ENCODE measurements at places on chromosomes 1 and 21.
A peak's percentile ranks its signal among the peaks of the same experiment; 100 is the strongest.

- DNase-seq = no peak
Observed at GRCh38 chr1:183881387-183882131, 76.6 kb downstream of the RGL1 start.

DNA sequence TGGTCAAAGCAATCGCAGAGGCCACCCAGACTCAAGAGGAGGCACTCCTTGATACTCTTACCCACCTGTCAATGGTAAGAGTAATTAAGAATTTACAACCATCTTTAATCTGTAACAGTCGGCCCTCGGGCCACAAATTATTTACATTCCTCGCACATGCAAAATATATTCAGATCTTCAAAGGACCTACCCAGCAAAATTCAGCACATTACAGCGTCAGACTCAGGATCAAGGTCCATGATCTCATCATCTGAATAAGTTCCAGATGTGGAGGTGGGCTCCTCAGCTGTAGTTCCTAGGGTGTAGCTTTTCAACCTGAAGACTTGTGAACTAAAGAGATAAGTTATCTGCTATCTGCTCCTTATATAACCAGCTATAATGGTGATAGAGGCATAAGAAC is 17.1 kb upstream of the RNF11 start:
- no peak for DNase-seq

GRCh38 chr1:91631718-91632330 is 131.2 kb downstream of the CDC7 start:
- peak; percentile 49 for DNase-seq

- no peak for DNase-seq
Observed at GRCh38 chr1:55257958-55258357, 42.8 kb upstream of the USP24 start.

DNA sequence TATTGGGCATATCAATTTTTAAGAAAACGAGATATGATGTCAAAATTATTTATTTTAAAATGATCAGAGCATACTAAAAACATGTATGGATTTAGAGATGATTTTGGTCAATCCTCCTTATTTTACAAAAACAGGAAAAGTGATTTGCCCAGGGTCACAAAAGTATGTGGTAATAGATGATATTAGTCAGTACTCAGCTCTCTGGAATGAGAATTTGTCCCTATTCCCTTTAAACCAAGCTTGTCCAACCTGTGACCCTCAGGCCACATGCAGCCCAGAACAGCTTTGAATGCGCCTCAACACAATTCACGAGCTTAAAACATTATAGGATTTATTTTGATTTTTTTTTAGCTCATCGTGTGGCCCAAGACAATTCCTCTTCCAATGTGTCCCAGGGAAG is 104.7 kb downstream of the AKT3 start:
- DNase-seq = no peak

- peak; percentile 79 for DNase-seq
Observed at GRCh38 chr1:15046487-15047165, 106.9 kb upstream of the TMEM51 start.

DNA sequence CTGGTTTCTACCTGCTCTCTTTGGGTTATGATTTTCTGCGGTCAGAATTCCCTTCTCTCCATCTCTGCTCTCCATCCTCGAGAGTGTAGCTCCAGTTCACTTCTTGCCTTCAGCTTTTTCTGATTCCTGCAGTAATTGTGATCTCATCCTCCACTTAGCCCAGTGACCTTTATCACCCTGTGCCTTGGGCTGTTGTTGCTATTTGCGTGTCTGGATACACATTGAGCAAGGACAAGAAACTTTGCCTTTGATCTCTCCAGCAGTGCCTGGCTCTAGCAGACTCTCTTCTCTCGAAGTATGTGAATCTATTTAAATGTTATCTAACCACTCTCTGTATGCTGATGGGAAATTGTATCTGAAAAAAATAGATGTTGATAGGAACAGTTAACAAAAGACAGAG is 76.4 kb upstream of the MARK1 start:
- no peak for DNase-seq

- no peak for DNase-seq
Observed at GRCh38 chr1:51281807-51282206, 45.7 kb downstream of the RNF11 start.

DNA sequence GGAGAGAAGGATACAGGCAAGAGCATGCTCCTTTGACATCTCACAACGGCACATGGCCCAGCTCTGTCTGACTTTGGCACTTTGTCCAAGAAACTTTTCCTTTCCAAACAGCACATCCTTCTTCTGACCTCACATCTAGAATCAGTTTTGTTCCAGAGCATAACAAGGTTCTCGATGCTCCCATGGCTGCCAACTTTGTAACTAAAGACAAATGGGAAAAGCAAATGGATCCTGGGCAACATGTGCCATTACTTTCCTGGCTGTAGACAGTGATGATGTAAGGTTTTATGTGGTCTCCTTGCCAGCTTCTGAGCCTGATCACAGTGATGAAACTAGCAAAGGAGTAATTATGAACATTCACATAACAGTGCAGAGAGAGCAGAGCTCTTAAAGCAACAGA is 171.8 kb upstream of the C1orf87 start:
- no peak for DNase-seq

GRCh38 chr21:25614441-25614840 is 7.2 kb upstream of the MRPL39 start:
- no peak for DNase-seq

GRCh38 chr1:45134461-45134873 is 71.9 kb downstream of the ZSWIM5 start:
- DNase-seq = no peak

GRCh38 chr1:4637616-4638344 is 16.6 kb upstream of the AJAP1 start:
- no peak for DNase-seq

DNA sequence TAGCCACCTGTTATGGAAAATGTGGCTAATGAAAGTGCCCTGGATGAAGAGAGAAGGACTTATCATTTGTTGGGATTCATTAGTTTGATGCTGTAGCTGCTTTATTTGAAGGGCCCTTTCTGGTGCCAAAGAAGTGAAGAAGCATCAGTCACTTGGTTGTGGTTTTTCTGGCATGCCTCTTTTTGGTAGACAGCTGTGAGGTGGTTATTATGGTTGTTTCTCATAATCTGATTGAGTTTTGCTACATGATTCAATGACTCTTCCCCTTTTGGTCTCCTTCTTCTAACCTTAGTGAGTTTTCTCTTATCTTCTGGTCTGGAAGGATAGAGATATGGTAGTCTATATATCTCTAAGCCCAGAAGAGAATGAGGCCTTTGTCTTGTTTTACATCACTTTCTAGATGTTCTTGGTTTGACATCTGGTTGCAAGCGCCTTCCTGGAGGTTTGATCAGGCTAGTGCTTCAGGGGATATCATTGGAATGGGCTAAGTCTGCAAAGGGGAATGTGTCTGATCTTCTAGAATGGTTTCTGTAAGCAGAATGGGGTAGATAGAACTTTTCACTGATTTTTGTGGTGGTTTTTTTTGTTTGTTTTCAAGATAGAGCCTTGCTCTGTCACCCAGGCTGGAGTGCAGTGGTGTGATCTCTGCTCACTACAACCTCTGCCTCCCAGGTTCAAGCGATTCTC is 26.0 kb downstream of the ARID1A start:
- DNase-seq = no peak

DNA sequence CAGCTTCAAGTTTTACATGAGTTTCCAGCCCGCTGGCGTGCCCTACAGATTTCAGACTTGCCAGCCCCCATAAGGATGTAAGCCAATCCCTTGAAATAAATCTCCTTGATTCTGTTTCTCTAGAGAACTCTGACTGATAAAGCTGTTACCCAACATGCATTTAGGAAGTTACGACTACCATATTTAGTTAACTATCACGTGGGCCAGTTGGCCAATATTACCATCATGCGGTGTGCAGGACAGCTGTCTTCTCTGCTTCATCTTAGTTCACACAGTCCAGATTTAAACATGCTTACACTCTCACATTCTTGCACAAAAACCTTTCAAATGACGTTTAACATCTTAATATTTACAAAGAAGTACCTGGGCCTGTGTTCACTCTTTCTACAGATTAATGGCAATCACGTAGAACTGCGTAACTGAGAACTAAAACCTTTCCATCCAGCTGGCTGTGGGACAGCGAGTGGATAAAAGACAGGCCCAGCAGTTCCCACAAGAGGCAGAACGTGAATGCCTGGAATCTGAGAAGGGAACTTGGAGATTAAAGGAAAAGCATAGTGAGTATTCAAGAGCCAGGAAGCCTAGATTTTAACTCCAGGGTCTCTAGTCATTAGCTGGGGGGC is 20.8 kb downstream of the FAM177B start:
- DNase-seq = no peak

- peak; percentile 46 for DNase-seq
Observed at GRCh38 chr1:101995984-101996745, 561 bp downstream of the OLFM3 start.

DNA sequence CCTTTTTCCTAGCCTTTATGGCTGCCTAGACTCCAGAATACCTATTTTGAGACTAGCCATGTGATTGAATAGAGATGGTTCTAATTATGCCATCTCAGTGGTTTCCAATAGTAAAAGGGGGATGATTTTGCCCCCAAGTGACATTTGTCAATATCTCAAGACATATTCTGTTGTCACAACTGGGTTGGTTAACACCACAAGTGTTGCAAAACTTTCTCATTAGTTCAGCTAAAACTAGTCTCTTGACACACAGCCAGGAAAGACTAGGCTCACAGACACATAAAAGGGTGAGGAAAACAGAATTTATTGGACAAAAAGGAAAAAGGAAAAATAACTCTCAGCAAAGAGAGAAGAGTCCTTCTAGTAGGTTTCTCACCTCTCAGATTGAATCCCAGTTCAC is 39.9 kb upstream of the GBP5 start:
- DNase-seq = no peak

GRCh38 chr1:212485913-212486618 is 53.3 kb downstream of the NENF start:
- DNase-seq = no peak

- DNase-seq = no peak
Observed at GRCh38 chr1:175237389-175237788, 44.8 kb upstream of the KIAA0040 start.

- no peak for DNase-seq
Observed at GRCh38 chr1:173095632-173096031, 44.9 kb upstream of the TNFSF18 start.

- no peak for DNase-seq
Observed at GRCh38 chr1:98644510-98644909, 17.0 kb upstream of the SNX7 start.

GRCh38 chr1:201570886-201571624 is 32.1 kb downstream of the NAV1 start:
- DNase-seq = peak; percentile 17

DNA sequence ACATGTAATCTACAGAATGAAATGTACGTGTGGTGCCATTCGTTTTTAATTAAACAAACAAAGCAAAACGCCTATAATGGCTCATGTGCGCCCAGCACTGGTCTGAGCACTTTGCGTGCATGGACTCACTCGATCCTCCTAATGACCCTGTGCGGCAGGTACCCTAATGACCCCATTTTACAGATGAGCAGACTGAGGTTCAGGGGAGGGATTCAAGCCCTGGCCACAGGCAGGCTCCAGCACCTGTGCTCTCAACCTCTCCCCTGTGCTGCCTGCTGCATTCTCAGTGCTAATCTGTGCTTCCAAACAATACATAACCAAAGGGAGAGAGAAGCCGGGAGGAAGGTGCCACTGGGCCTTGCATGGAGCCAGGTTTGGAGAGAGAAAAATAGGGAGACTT is 124.2 kb upstream of the ZBTB40 start:
- no peak for DNase-seq

DNA sequence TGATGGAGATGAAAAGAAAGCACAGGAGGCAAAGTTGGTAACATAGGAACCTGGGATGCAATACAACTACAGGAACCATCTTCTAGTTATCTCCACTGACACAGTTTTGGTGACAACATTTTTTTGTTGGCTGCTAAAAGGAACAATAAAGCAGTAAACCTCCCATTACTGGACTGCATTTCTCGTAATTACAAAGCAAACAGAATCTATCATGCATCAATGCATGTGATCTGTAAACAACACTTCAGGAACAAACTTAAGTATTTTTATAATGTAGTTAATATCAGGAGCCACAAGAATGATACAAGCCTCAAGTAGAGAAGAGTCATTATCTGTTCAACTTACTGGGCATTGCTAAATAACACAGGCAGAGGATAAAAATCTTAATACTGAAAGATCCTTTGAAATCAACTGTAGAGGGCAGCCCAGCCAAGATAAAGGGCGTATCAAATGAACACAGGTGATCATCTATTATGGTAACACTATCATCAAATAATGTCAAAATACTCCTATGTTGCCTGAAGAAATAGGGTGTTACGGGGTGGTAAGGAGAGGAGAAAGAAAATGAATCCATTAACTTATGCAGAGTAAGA is 193.3 kb downstream of the EIF4G3 start:
- DNase-seq = peak; percentile 20

GRCh38 chr1:31746687-31747086 is 17.5 kb downstream of the ADGRB2 start:
- no peak for DNase-seq

DNA sequence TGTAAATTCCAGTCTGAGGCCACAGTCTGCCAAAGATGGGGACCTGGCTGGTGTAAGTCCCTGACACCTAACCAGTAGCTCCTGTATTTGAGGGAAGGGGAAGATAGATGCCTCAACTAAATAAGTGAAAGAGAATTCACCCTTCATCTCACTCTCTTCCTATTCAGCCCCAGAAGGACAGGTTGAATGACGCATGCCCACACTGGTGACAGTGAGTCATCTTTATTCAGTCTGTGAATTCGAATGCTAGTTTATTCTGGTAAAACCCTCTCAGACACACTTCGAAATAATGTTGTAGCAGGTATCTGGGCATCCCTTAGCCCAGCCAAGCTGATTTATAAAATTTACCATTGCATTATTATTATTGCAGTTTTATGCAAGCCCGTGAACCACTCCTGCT is 617.0 kb upstream of the PRMT6 start:
- DNase-seq = no peak

GRCh38 chr21:34517039-34517438 is 5.0 kb upstream of the KCNE1 start:
- DNase-seq = no peak

GRCh38 chr1:175364424-175365076 is 172.0 kb upstream of the KIAA0040 start:
- no peak for DNase-seq

DNA sequence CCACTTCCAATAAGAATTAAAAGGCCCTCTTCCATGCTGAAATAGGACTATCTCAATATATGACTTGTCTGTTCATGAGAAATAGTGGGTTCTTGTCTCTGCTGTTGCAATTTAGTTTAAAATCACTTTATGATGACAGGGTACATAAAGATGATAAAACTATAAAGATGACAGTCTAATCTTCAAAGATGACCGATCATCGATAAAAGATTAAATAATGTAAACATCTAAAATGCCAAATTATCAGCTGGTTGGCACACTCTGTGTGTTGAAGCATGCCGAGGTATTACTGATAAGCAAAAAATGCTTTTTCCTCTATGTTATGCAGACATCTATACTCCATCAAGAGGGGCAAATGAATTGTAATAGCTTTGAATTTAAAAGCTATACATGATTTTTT is 89.5 kb downstream of the ADGRL4 start:
- DNase-seq = no peak

GRCh38 chr1:170640581-170640980 is 23.4 kb upstream of the PRRX1 start:
- DNase-seq = no peak

- no peak for DNase-seq
Observed at GRCh38 chr1:203045821-203046594, 19.7 kb downstream of the PPFIA4 start.
